ENCODE measurements at places on chromosomes 7 and 10.

DNA sequence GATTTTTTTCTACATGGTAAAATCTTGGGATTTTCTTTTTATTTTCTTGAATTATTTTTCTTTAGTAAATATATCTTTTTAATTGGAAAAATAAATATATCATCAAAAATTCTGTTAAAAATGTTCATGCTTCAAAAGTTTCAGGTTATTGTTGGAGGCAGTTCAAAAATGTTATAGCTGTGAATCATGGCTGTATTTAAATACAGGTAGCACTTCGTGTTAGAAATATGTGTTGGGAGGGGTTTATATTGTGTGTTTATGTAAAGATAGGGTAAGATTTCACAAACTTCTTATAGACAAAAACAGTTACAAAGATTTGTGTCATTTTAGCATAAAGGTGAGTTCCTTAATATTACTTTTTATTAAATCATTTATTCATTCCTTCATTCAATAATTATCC is 60.4 kb downstream of the HDAC9 start:
- DNase-seq: no peak

GRCh38 chr10:69214666-69215131 is 5.4 kb upstream of the HKDC1 start:
- DNase-seq: no peak

DNA sequence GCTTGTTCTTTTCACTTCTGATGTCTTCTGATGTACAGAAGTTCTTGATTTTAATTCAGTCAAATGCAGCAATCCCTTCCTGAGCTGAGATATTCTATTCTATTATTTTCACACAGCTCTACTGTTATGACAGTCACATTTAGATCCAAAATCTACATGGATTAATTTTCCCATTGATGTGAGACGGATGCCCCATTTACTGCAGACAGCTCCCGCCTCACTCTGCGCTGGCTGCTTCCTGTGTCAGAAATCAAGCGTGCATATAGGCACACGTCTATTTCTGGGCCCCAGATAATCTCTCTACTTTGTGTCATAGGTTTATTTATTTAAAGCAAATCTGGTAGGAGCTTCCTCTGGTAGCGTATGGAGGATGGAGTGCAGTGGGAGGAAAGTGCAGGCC is 6.7 kb downstream of the BNIP3 start:
- DNase-seq: no peak

DNA sequence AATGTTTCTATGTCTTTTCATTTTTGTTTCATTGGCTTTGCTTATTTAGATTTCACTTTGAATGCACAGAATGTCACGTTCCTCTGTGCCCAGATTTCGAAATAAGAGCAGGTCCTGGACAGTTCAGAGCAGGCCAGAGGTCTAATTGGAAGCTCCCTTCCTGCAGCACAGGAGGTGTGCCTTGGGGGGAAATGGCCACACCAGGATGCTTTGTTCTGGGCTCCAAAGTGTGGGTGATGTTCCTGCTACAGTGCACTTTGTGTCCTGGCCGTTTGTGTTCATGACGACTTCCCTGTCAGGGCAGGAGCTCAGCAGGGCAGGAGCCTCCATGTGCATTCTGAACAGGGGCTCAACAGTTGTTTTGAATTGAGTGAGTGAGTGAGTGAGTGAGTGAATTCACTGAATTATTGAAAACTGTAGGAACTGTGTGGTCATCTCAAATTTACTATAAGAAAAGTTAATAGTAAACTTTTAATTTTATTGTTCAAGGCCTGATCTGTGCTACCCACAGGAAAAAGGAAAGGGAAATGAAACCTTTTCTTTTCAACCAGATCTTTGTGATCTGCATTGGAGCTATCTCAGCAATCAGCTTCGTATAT is 109.5 kb upstream of the GJD4 start:
- DNase-seq: no peak

DNA sequence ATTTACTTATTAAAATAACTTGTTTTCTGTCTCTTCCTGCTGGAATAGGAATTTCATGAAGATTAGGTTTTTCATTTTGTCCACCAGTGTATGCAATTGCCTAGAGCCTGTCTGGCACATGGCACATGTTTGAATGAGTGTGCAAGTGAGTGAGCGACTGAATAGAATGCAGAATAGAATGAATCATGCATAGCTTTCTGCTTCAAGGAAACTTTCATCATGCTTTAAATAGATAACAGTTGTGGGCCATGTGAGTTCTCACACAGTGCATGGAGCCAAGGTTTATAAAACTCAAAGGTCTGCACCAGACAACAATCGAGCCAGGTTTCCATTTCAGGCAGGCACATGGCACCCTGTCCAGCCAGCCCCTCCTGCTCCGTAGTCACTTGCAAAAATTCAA is 74.2 kb upstream of the HECW1 start:
- no peak for DNase-seq

GRCh38 chr7:64990216-64990615 is 620 bp downstream of the ZNF117 start:
- no peak for DNase-seq

- no peak for DNase-seq
Observed at GRCh38 chr10:60291344-60291930, 98.2 kb downstream of the ANK3 start.

DNA sequence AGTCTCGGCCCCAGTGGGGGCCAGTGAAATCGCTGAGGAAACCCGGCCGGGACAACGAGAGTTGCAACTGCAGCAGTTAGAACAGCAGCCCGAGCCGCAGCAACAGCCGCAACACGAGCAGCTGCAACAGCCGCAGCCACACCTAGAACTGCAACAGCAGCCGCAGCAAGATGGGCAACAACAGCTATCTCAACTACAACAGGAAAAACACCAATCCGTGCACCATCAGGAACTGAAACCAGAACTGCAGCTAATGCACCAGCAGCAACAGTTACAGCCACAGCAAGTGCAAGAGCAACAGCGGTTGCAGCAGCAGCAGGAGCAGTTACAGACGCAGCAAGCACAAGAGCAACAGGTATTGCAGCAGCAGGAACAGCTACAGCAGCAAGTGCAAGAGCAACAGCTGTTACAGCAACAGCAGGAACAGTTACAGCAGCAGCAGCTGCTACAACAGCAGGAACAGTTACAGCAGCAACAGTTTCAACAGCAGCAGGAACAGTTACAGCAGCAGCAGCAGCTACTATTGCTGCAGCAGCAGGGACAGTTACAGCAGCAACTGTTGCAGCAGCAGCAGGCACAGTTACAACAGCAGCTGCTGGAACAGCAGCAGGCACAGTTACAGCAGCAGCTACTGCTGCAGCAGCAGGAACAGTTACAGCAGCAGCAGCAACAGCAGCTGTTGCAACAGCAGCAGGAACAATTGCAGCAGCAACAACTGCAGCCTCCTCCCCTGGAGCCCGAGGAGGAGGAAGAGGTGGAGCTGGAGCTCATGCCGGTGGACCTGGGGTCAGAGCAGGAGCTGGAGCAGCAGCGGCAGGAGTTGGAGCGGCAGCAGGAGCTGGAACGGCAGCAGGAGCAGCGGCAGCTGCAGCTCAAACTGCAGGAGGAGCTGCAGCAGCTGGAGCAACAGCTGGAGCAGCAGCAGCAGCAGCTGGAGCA is 6.1 kb downstream of the ZNF853 start:
- DNase-seq: no peak

- DNase-seq: no peak
Observed at GRCh38 chr10:36421992-36422391, 703.4 kb upstream of the ANKRD30A start.

- DNase-seq: no peak
Observed at GRCh38 chr10:11677480-11677879, 64.7 kb upstream of the ECHDC3 start.

DNA sequence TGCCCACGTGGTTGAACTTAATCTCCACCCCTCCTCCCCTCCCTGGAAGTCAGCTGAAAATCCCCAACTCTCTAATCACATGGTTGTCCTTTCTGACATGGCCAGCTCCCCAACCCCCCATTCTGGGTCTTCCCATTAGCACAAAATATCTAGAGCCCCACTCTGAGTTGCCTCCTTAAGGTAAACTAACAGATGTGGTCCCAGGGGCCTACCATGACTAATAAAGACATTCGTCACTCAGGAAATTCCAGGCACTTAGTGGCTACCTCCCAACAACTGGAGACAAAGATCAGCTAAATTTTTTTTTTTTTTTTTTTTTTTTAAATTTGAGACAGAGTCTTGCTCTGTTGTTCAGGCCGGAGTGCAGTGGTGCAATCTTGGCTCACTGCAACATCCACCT is 21.1 kb downstream of the CCDC126 start:
- DNase-seq: no peak

DNA sequence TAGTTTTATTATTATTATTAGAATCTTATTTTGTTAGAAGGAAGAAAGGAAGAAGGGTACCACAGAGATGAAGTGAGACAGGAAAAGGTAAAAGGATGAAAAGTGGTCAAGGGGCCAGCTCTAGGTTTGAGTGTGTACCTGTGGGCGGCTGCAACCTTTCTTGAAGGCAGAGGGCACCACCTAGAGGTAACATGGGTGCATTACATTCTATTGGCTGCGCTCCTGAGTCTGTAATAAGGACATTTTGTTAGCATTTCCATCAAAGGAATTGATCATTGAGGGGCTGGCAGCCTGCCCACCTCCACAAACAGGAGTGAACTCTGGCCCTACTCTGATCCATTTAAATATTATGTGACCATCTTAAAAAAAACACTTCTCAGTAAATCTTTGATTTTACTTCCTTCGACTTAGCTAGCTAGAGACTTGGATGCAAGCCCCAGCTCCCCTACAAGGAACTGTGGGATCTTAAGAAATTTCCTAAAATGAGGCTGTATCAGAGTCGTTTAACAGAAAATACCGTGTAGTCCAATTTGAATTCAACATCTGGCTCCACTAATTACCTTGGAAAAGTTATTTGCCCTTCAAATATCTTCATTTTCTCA is 610.4 kb downstream of the IPMK start:
- no peak for DNase-seq

DNA sequence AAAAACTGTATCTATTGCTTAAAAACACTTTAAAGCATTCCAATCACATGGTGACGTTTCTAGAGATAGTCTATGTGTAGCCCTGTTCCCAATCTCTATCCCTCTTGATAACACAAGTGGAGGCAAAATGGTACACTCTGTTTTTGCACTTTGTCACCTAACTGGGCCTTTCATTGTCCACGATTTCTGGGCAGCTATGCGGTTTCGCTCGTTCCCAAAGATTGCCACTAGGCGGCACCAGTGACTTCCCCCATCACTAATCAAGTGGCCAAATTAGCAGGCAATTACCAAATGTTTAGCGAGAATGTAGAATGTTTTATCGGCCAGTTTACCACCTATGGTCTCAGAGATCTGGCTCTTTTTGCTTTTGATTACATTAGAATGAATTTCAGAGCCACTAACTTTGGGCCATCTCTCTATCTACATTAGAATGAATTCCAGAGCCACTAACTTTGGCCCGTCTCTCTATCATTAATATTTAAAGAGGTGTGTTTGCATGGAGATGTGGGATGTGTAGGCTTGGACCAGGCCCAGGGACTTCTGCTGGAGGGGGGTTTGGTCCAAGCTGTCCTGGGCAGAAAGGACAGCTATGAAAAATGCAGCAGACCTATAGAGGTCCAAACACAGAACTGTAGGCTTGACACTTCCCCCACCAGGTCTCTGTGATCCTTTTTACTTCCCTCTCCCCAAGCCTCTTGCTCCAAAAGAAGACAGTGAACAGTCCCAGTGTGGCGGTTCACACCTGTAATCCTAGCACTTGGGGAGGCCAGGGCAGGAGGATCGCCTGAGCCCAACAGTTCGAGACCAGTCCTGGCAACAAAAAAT is 90.1 kb downstream of the EPC1 start:
- peak; percentile 43 for DNase-seq

DNA sequence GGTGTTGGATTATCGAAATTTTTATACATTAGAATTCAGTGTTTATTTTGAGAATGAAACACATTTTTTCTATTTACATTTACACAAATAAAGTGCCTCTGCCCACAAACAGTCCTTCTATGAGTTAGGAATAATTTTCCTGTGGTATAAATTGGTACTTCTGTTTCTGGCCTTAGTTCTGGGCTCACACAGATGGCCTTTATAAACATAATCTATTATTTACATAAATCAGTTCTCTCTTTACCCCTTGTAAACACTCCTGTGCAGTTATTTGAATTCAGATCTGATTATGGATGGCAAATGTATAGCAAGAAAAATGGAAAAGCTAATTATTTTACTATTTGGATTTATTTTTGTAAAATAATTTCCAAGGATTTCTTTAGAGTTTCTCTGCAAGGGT is 143.2 kb downstream of the PRKG1 start:
- no peak for DNase-seq

- DNase-seq: no peak
Observed at GRCh38 chr7:106794276-106795083, 70.6 kb upstream of the PIK3CG start.

GRCh38 chr10:59894114-59894513 is 12.2 kb downstream of the CCDC6 start:
- DNase-seq: no peak

GRCh38 chr7:151150388-151150787 is 17.1 kb downstream of the GBX1 start:
- no peak for DNase-seq

DNA sequence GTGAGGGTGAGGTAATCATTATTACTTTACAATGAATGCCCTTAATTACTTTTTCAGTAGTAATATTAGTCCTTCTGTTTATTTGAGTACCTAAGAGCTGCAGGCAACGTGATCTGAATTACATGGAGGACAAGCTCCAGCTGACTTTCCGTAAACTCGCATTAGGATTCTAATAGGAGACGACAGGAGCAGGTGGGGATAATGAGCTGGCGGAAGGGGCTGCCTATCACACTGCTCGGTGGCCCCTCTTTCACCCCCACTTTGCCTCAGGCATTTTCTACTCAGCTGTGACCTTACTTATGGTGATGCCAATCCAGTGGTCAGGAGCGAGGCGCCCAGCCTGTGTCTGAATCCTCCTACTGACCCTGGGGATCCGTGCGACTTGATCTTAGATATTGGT is at the start of gene C7orf33:
TSS of gene C7orf33 (plus strand) at position 296 of the 400 bp plus-strand sequence. CDS start 160 bp downstream, outside the sequence.
- DNase-seq: no peak

DNA sequence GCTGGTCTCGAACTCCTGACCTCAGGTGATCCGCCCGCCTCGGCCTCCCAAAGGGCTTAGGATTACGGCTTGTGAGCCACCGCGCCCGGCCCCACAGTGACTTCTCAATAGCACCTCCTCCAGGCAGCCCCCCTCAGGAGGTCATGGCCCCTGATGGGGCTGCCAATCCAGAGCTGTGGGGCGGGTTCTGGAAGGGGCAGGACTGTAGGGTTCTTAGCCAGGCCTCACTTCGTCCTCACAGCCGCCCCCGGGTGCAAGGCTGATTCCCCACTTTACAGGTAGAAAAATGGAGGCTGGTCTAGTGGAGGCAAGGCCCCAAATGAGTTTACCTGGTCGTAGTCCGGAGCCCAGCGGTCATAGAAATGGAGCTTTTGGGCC is 638 bp downstream of the METTL27 start:
- no peak for DNase-seq

DNA sequence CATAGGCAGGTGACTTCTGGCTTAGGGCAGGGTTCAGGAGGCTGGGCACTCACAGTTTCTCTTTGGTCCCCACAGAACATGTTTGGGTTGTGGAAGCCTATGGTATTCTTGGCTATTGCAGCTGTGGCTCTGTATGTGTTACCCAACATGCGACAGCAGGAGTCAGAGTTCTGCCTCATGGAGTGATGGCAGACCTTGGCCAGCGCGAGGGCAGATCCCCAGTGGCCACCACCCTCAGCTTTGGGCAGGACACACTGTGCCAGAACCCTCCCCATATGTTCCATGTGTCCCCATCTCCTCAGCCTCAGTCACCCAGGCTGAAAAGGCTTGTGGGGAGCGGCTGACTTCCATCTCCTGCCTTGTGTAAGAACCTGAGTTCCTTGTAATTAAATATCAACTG is 8.5 kb upstream of the FLNC start:
- DNase-seq: no peak

All from activated gamma-delta T cell treated with anti-CD3 and anti-CD28 coated beads, Interleukin-2, amount 50 U/mL, for 16 hours (primary cell).